Thoracic aorta (tissue), 2 donors: ENCODE measurements at places on chromosomes 13 and 19. TPM values are rescaled to one million over a fixed set of nuclear protein-coding genes. Genes with fewer than 3 reads are reported as not detected.
A peak's percentile ranks its signal among the peaks of the same experiment; 100 is the strongest.

DNA sequence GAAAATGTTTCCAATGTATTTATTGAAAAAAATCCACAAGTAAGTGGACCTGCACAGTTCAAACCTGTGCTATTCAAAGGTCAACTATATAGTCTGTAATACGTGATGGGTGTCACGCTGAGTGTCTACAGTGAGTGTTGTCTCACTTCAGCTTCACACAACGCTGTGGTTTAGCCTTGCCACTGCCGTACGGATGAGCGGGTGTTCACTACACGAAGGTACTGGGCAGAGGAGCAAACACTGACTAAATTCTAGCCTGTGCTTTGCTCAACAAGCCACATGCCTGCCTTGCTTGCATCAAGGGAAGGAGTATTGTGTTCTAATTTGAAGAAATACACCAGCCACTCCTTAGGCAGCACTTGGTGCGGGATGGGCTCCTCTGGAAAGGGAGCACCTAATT is 3.4 kb upstream of the FFAR3 start:
- H3K27me3 ChIP-seq, result no peaks in the 10 kb centered on the region
- no peak overlapping the region for H3K27ac ChIP-seq
- H3K36me3 ChIP-seq, result no peaks in the 10 kb centered on the region
- DNase-seq, result no peak

GRCh38 chr13:41587490-41587889 is 130.1 kb downstream of the RGCC start:
- H3K27me3 ChIP-seq, result no peaks in the 10 kb centered on the region
- peaks cover 2% of the 10 kb centered on the region for H3K4me1 ChIP-seq
- H3K27ac ChIP-seq, result no peak overlapping the region

- no peak for DNase-seq
- no peak overlapping the region for H3K27ac ChIP-seq
- no peaks in the 10 kb centered on the region for H3K27me3 ChIP-seq
Measured at GRCh38 chr13:98201984-98202383, 24.9 kb upstream of the RNF113B start.

The WDR87 gene
- not detected for total RNA-seq

DNA sequence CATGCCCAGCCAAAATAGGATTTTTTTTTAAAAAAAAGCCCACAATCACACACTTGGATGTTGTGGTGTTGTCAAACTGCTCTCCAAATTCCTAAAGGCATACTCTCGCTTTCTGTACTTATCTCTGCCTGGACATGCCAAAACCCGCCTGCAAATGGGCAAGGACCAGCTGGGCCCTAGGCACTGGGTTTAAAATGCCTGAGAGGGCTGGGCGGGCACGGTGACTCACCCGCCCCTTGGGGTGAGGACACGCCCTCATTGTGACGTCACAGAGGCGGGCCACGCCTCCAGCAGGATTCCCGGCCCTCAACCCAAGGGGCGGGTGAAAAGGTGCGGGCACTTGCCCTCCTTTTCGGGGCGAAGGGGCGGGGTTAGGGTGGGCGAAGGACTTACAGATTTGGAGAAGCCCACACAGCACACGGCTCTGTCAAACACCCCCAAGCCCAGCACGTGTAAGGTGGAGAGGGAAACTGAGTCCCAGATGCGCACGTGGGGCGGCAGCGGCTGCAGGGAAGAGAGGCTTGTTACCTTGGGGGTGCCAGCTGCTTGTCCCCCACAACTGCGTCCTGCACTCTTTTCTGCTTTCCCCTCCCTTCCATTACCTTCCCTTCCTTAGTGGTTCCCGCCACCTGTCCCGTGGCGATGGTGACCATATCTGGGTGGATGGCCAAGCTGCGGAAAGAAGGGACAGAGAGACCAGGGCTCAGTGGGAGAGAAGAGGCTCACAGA is 6.6 kb downstream of the EML2 start:
- peak; percentile 61 for DNase-seq
- H3K27ac ChIP-seq, result peak overlapping the region; percentile 68
- H3K4me1 ChIP-seq, result peaks cover 31% of the 10 kb centered on the region
- H3K27me3 ChIP-seq, result no peaks in the 10 kb centered on the region
- H3K36me3 ChIP-seq, result peaks cover 13% of the 10 kb centered on the region

DNA sequence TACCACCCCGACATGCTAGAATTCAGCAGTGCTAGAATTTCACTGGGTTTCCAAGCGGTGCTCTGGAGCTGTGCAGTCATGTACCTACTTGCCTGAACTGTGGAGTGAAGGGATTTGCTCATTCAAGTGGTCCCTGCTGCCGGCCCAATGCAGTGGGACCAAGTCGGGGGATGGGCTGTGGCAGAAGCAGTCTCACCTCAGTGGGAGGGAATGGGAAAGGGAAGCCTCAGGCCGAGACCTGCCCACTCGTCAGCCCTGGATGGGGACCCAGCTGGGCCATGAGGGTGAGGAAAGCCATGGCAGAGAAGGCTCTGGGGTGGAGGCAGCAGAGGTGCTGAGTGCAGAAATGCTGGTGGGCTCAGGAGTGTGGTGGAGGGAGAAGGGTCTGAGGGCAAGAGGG is 14.9 kb downstream of the KLHL26 start:
- H3K36me3 ChIP-seq, result no peaks in the 10 kb centered on the region
- H3K27me3 ChIP-seq, result no peaks in the 10 kb centered on the region
- no peak for DNase-seq
- peak overlapping the region; percentile 88 for H3K27ac ChIP-seq
